ENCODE measurements at places on chromosomes 12 and 14.

DNA sequence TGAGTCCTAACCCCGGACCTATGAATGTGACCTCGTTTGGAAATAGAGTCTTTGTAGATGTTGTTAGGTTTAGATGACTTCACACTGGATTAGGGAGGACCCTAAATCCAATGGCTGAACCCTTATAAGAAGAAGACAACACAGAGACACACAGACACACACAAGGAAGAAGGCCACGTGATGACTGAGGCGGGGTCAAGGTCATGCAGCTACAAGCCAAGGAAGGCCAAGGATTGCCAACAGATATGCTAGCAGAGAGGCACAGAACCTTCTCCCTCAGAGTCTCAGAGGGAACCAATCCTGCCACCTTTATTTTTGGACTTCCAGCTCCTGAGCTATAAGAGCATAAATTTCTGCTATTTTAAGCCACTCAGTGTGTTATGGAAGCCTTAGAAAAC is 31.8 kb downstream of the LTBP2 start:
- DNase-seq, result no peak

DNA sequence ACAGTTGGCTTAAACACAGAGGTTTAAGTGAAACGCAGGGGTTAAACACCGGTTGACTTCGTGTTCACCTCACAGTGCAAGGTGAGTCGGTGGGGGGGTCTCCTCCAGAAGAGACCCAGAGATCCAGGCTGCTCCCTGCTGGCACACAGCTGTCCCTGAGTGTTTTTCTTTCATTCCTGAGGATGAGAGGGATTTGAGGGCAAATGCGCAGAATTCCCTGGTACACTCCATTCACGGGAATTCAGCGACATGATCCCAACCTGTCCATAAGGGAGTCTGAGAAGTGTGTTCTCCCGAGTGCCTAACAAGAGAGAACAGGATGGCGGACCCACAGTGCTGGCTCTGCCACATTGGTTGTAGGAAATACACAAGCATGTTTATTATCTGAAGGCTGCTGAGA is 107.2 kb upstream of the ESRRB start:
- DNase-seq, result no peak

DNA sequence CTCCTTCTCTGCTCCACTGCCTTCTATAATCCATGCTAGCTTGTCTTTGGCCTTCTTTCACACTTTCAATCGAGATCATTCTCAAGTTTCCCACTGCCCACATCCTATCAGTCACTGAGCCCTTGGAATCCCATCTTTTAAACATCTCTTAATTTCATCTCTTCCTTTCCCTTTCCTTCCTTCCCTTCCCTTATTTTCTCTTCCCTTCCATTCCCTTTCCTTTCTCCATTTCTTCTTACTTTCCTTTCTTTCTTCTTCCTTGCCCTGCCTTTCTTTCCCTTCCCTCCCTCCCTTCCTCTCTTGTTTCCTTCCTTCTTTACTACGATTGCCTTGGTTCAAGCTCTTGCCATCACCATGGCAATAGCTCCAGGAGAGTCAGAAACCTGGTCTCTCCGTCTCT is 183.8 kb downstream of the EMP1 start:
- DNase-seq, result no peak

- peak; percentile 49 for DNase-seq
Observed at GRCh38 chr12:130775953-130776856, 60.1 kb upstream of the RIMBP2 start.

- no peak for DNase-seq
Observed at GRCh38 chr12:49615725-49616124, 7.6 kb upstream of the PRPF40B start.

DNA sequence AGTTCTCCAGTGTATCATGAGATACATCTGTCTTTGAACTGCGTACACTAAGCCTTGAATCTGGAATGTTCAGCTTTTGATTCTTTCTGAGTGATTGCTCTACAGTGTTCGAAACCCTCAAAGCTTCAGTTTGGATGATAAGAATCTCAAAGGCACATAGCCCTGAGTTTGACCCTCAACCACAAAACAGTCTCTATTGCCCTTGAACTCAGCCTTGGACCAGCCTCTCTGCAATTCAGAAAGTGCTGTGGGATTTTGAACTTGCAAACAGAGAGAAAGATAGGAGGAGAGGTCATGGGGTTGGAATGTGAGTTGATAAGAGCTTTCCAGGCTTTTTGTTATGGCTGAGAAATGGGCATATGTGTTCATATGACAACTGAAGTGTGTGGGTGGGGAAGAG is 100.3 kb downstream of the MYRFL start:
- no peak for DNase-seq

- DNase-seq, result no peak
Observed at GRCh38 chr12:38934686-38935085, 29.3 kb upstream of the CPNE8 start.

DNA sequence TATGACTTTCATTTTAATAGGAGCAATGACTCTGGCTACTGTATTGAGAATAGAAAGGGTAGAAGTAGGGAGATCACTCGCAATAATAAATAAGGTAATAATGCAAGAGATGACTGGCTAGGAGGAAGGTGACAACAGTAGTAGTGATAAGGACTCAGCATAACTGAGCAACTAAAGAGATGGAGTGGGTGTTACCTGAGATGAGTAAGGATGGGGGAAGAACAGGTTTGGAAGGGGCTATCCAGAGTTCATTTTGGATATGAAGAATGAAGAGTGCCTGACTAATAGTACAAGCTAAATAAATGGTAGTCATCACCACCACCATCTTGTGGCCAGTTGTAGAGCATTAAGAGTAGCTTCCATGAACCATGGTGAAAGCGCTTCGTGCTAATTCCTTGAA is 101.1 kb downstream of the RPS6KA5 start:
- no peak for DNase-seq

GRCh38 chr12:21940549-21941505 is at the start of gene ABCC9:
Gene ABCC9 (minus strand): TSS chr12:21941426. CDS start chr12:21936674, 4,752 bp downstream.
- DNase-seq, result no peak

DNA sequence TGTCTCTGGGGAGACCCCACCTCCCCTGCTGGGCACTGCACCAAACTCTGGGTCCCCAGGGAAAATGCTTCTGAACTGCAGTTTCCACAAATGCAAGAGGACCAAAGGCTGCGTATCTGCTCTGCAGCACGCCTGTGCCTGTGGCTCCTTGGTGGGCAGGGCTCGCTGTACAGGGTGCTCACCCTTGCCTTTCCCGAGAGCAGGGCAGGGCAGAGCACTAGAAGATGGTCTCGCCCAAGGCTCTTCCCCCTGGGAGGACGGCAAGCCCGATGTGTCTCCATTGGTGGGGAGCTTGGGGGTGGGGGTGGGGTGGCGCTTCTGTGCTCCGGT is 175.3 kb upstream of the RTL1 start:
- DNase-seq, result no peak

GRCh38 chr14:103151270-103151945 is 28.1 kb downstream of the TNFAIP2 start:
- no peak for DNase-seq

DNA sequence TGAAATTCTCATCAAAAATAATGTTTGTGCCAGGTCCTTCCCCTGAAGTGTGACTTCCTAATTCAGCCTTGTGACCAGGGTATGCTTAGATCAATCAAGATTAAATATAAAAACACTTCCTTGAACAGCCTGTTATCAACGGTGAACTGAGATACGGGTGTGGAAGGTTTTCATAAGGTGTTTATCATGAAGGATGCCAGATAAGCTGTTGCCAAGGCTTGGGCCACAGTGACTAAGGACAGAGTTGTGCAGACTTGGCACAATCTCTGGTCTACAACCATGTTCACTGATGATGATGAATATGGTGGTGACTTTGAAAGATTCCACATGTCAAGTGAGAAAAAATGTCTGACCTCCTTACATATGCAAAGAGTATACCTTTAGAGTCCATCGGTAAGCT is 51.3 kb upstream of the LIN7A start:
- DNase-seq, result no peak

Measured in AG09319 (cell line).